ENCODE measurements at places on chromosomes 3 and 15. TPM values are rescaled to one million over a fixed set of nuclear protein-coding genes. Genes with fewer than 3 reads are reported as not detected.

- DNase-seq = no peak
Measured at GRCh38 chr15:25397100-25397499, 41.7 kb downstream of the UBE3A start.

DNA sequence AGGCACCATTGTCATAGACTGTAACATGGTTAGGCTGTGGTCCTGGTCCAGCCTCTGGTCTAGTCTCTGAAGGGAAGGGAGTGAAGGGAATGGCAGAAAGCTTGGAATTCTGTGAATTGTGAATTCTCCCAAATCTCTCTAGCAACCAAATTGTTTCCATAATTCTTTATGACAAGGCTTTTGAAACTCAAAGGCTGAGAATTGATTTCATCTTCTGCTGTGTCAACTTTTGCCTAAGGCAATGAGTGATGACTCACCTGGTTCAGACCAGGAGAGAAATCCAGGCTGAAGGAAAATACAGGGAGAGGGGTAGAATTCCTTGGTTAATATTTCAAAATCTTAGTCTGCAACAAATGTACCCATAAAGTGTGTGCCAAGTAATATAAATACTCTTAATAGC, 82.6 kb upstream of the ADPGK start:
- DNase-seq = no peak

- DNase-seq = peak; percentile 46
Measured at GRCh38 chr3:36893137-36893557, 51.7 kb downstream of the TRANK1 start.

Gene ELL3
- 4.4 TPM for total RNA-seq

DNA sequence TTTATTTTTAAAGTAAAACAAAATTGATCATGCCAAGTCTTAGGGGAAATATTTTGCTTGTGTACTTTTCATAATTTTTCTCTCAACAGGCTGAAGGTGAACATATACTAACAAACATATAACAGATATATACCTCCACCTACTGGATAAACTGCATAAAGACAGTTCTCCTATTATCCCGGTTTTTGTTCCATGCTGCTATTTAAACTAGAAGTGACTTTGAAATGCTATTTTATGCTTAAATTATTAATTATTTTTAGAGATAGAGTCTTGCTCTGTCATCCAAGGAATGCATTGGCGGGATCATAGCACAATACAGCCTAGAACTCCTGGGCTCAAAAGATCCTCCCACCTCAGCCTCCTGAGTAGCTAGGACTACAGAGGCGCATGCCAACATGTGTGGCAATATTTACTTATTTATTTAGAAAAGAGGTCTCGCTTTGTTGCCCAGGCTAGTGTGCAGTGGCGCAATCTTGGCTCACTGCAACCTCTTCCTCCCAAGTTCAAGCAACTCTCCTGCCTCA, 49.8 kb downstream of the ST3GAL6 start:
- no peak for DNase-seq

DNA sequence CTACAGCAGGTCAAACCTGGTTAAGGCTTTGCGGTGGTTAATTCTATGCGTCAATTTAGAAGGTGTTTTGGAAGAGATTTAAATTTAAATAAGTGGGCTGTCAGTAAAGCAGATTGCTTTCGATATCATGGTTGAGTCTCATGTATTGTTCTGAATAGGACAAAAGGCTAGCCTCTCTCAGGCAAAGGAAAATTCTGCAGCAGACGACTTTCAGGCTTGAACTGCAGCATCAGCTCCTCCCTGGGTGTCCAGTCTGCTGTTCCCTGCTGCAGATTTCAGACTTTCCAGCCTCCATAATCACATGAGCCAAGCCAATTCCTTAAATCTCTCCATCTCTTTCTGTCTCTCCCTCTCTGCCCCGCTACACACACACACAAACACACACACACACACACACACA, 143.2 kb downstream of the TUSC7 start:
- no peak for DNase-seq
